RPMI7951 (cell line): ENCODE measurements at places on chromosomes 12 and 14. TPM values are rescaled to one million over a fixed set of nuclear protein-coding genes. Genes with fewer than 3 reads are reported as not detected.
A peak's percentile ranks its signal among the peaks of the same experiment; 100 is the strongest.

DNA sequence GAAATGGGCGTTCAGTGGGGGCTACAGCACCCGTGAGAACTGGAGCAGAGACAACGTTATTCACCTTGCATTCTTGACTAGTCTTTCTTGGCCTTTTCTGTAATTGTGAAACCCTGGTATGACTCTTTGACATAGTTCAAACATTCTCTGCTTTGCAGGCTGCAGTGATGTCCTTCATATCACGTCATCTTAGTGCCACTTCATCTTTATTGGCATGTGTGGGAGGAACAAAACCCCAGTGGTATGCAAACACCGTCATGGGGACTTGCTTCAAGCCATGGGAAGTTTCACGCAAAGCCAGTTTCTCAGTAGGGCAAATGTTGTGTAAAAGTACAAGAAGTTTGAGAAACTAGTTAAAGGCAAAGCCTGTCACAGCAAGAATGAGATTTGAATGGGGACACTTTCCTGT is 20.2 kb upstream of the DUSP16 start:
- peak; percentile 26 for DNase-seq

Gene SEC23A
- 136 and 159 TPM in 2 replicates for total RNA-seq

GRCh38 chr12:11768233-11768965 is 118.9 kb downstream of the ETV6 start:
- no peak for DNase-seq

Gene ATG2B
- 8.5 and 9.3 TPM in 2 replicates for total RNA-seq

- DNase-seq: peak; percentile 49
Observed at GRCh38 chr14:97456958-97457357, 659.8 kb downstream of the VRK1 start.

DNA sequence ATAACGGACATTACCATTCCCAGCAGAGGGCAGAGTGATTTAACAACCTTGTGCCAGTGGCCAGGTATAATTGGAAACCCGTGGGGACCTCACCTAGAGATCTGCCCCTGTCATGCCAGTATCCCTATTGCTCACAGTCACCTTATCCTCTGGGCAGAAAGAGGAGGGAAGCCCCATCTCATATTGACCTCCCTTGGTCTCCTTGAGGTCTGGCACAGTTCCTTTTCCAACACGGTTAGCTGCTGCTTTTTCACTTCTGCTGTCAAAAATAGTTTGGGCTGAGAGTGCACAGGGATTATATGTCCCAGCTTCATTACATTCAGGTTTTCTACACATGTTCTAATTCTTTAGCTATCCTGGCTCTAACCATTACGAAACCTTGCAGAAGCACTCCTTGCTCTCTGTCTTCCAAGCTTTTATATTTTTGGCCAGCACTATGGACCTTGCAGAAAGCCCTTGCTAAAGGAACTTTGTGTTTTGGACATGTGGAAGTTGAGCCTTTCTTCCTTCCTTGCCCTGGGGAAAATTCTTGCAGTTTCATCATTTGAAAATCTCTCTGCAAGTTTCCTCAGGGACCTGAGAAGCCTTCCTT is 111.7 kb upstream of the MIS18BP1 start:
- DNase-seq: no peak

- DNase-seq: no peak
Observed at GRCh38 chr14:90510159-90510558, 113.3 kb downstream of the CALM1 start.

Gene DNAJC22
- total RNA-seq: 7.9 and 10.4 TPM in 2 replicates

GRCh38 chr12:115473257-115473956 is 789.4 kb upstream of the TBX3 start:
- no peak for DNase-seq
